GM12864 (cell line): ENCODE measurements at places on chromosomes 5 and 9.

- no peak for DNase-seq
Observed at GRCh38 chr9:127539982-127540663, 72.0 kb upstream of the STXBP1 start.

GRCh38 chr9:23229890-23230317 lies 596.1 kb downstream of the ELAVL2 start:
- no peak for DNase-seq

GRCh38 chr9:68472119-68472518 lies 68.6 kb downstream of the TMEM252 start:
- DNase-seq, result no peak

GRCh38 chr9:120343416-120343815 lies 236.6 kb downstream of the CDK5RAP2 start:
- DNase-seq, result no peak
